Esophagus muscularis mucosa (tissue), 4 donors: ENCODE measurements at places on chromosomes 11 and 22. TPM values are rescaled to one million over a fixed set of nuclear protein-coding genes. Genes with fewer than 3 reads are reported as not detected.

DNA sequence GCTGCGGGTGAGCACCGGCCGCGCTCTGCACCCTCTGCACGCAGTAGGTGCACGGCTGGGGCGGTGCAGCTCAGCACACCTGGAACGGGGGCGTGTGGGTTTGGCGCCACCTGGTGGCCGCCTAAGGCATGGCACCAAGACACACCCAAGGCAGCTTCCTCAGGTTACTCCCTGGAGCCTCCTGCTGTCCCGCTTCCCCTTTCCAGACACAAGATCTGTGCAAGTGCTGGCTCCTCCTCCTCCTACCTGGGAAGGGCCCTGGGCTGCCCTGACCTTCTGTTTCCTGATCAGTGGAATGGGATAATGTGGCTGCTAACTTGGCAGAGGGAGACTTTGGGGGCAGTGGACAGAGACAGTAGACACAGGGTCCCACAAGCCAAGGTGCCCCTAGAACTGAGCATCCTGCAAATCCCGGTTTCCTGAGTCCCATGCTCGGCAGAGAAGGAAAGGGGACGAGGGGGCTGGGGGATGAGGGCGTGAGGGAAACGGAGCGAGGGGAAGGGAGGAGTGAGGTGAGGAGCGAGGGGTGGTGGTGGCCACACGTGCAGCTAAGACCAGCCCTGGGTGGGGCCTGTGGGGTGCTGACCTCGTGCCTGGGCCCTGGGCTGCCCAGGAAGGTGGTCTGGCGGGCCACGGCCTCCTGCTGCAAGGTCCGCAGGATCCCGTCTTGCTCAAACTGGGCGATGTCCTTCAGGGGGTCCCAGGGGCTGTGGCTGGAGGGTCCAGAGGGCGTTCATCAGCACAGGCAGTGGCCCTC is 34.8 kb upstream of the CARS1 start:
- DNase-seq, result no peak

DNA sequence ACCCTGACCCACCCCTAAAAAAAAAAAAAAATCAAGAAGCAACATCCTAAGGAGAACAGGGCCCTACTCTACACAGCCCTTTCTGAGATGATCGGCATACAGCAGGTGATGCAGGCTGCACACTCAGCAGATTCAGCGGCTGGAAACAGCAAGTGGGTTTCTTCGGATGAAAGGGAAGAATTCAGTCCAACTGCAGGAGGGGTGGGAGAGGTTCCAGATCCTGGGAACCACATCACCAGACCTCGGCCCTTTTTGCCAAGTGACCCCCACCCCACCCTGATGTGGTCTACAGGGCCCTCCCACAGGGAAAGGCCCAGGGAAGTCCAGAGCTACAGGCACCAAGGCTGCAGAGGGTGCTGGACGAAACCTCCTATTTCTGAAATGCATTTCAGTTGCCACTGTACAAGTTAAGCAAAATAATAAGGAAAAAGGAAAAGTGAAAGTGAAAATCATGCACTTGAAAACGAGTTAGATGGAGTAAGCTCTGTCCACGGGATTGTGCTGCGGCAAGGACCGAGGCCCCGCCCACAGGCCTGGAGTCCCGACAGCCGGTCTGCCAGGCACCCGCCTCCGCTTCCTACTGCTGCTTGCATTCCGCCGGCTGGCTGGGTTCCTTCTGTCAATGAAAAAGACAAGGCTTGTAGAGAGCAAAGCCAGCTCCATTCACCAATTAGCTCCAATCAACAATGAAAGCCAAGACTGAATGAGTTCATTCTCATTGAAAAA is 16.0 kb upstream of the PHLDA2 start:
- peak; percentile 97 for DNase-seq

GRCh38 chr11:86440305-86440716 is 65.6 kb downstream of the CCDC81 start:
- DNase-seq, result no peak

- DNase-seq, result no peak
Measured at GRCh38 chr22:20154602-20155187, 3.8 kb upstream of the CCDC188 start.

GRCh38 chr11:64027651-64028397 is 7.9 kb upstream of the FLRT1 start:
- DNase-seq, result no peak

DNA sequence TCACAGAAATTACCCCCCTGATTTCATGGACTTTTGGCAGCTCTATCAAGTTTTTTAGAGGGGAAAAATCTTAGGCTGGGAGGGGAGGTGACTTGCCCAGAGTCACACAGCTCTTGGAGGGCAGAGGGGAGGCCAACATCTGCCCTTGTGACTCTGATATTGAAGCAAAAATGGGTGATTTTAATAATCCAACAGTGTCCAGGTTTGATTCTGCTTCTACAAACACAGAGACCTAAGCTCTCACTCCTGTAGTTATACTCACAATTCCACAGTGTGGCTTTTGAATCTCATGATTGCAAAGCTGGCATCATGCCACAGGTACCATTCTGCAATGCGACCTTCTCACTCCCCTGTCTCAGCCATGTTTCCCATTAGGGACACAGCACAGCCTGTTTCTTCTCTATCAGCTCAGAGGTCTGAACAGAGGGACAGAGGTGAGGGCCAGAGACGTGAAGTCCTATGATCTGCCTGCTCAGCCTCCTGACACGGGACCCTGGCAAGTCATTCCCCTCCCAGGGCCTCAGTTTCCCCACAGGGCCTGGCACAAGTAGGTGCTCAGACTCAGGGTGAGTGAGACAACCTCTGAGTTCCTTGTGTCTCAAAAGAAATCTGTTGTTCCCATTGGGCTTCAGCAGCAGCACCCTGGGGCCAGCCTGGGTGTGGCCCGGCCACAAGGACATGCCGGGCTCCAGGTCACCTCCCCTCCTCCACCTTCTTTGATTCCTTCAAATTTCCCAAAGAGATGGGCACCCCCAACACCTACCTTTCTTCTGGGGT is 766 bp downstream of the APOL2 start:
- DNase-seq, result no peak

DNA sequence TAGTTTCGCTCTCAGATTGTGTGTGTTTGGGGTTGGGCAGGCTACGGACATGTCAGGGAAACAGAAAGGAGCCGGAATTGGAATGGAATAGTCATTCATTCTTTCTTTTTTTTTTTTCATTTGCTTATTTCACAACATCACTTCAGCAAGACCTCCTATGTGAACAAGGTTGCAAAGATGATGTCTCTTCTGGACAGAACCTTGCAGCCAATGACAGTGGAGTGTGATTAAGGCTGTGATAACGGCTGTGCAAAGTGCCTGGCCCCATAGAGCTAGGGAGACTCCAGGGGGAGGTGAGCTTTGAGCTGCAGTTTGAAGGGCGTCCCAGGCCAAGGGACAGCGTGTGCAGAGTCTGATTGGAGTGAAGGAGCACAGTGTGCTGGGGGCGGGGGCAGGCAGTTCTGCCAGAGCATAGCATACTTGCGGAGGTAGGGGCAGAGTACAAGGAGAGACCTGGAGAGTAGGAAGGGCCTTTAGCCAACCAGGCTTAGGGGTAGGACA is 3.4 kb downstream of the TIGD3 start:
- DNase-seq, result no peak

DNA sequence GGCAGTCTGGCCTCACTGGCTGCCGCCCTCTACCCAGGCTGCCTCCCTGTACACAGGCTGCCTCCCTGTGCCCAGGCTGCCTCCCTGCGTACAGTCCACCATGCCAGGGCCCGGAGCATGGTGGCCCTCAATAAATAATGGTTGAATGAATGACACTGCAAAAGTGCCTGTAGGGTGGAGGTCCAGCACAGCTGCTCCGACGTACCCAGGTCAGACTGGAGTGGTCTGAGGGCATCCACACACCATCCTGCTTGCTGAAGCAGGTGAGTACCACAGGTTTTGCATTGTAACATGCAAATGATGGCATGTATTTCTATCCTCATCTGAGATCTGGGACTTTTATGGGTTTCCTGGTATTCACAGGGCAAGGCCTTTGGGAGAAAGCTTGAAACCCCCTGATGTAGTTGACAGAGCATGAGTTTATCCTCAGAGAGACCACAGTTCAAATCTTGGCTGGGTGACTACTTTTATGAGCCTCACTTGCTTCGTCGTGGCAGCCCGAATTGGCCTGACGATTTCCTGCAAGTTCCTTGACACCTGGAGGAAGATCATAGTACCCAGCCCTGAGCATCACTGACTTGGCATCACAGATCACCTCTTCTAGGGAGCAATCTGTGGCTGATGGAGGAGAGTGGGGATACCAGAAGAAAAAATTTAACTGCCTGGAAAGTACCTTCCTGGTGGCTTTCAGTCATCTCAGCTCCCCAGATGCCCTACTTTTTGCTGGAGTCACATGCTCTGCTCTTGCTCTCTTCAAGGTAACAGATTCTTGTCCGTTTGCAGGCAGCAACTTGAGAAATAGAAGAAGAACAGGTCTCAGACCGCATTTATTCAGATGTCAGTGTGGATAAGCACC is 16.0 kb upstream of the CYB5R3 start:
- DNase-seq, result no peak

DNA sequence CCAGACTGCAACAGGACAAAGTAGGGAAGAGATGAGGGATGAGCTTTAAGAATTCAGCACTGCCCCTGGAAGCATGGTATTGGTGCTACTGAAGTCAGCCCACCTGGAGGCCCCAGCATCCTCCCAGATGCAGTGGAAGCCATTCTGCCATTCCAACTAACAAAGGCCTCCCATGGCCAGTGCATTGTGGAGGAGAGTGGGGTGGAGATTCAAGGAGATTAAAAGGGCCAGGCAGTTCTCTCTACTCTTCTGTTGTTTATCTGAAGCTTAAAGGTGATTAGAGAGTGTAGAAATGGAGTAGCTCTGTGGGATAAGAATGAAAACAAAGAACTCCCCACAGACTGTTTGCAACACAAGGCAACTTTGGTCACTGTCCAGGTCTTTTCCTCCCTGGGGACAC is 24.1 kb upstream of the TSKU start:
- DNase-seq, result no peak

GRCh38 chr22:19559324-19559811 is 35.2 kb upstream of the CLDN5 start:
- DNase-seq, result no peak

- no peak for DNase-seq
Measured at GRCh38 chr11:87092159-87092558, 54.4 kb downstream of the TMEM135 start.

DNA sequence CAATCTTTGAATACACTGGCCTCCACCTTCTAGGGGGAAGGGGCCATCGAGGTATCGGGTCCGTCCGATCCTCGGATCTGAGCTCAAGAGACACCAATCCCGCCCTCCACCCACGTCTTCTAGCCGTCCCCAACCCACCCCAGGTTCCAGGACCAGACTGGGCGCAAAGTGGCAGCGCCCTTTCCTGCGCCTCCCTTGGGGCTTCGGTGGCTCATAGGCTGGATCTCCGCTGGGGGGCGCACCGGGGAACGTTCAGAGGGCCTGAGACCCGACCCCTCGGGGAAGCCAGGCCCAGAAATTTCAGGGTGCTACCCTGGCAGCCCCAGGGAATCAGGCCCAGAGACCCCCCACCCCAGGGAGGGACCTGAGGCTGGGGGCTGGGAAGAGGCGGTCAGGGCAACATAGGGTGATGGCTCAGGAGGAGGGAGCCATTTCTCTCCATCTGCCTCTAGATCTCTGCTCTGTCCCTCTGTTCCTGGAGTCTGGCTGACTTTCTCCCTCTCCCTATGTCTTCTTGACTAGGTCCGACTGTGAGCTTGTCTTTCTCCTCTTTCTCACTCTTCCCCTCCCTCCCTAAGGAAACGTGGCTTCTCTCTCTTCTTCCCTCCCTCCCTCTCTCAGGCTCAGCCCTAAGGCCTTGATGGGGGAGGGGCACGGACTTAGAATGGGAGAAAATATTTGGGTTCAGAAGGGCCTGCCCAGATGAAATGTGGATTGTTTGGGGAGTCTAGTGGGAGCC is 1.1 kb downstream of the CREB3L1 start:
- no peak for DNase-seq

DNA sequence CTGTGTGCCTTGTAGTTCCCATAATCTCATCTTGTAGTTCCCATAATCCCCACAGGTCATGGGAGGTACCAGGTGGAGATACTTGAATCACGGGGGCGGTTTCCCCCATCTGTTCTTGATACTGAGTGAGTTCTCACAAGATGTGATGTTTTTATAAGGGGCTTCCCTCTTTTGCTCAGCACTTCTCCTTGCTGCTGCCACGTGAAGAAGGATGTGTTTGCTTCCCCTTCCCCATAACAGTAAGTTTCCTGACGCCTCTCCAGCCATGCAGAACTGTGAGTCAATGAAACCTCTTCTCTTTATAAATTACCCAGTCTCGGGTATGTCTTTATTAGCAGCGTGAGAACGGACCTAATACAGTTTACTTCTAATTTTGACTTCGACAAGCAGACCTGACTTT is 14.0 kb upstream of the SMIM38 start:
- no peak for DNase-seq

GRIK4 gene
- total RNA-seq, result 0.17 TPM

F2 gene
- not detected for total RNA-seq

LINC01488 gene
- not detected for total RNA-seq

PRR33 gene
- total RNA-seq, result not detected

MFRP gene
- total RNA-seq, result not detected

SLC22A9 gene
- not detected for total RNA-seq
